ENCODE measurements at places on chromosomes 12 and 14.

DNA sequence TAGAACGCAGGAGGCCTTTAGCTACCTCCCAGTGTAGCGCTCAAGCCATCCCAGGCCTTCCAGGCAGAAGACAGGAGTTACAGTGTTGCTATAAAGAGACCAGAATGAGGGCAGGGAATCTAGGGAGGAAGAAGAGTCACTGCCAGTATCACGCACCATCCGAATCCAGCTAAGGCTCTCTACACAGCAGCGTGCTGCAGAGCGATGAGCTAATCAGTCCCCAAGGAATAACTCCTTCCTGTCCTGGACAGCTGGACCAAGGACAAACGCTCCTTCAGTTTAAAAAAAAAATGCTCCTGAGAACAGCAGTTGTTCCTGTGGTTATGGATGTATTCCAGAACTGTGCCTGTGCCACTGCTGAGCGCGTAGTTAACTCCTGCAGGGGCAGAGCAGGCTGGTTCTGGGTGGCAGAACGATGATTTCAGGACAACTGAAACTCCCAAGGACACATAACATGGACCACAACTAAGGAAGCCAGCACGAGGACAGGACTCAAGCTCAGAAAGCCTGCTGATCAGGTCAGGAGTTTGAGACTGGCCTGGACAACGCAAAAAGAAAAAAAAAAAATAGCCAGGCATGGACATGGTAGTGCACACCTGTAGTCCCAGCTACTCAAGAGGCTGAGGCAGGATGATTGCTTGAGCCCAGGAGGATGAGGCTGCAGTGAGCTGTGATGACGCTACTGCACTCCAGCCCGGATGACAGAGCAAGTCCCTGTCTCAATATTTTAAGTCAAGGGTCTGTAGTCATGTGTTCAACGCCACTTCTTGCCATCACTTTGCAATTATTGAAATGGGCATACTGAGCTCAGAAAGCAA, 2.6 kb downstream of the IFFO1 start:
- peak; percentile 97 for DNase-seq

DNA sequence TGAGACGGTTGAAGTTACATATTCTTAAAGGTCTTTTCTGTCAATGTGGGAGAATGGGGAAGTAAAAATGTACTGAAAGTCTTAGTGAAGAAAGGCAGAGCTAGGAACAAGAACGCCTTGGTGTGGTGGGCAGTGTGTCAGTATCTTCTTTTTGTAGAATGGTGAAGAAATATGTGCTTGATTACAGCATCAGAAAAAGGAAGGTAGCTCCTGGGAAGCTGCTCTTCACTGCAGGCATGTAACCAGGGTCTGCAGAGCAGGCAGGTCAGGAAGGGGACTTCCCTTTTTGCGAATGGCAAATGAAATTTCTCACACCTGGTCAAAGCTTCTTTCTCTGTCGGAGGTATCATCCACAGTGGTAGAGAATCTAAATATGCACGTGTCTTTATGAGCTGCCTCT, 226.2 kb downstream of the ADAMTS20 start:
- DNase-seq = no peak

- no peak for DNase-seq
Measured at GRCh38 chr14:100289916-100290606, 16.2 kb downstream of the SLC25A29 start.

- no peak for DNase-seq
Measured at GRCh38 chr14:35117112-35117511, 4.7 kb downstream of the PPP2R3C start.

- DNase-seq = no peak
Measured at GRCh38 chr12:15163030-15163976, 57.9 kb downstream of the RERG start.

DNA sequence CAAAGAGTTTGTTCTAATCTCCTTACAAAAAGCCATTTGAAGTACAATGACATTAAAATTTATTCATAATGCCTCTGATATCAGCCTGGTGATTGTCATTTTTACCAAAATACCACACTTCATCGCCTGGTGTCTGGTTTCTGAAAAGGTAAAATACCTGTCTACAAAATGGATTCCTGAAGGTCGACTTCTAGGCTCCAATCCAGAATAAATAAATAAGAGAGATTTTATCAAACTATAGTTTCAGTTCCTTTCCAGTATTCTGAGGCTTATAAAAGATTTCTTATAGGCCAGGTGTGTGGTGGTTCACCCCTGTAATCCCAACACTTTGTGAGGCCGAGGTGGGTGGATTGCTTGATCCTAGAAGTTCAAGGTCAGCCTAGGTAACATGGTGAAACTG, 340.7 kb downstream of the SLC16A7 start:
- no peak for DNase-seq

DNA sequence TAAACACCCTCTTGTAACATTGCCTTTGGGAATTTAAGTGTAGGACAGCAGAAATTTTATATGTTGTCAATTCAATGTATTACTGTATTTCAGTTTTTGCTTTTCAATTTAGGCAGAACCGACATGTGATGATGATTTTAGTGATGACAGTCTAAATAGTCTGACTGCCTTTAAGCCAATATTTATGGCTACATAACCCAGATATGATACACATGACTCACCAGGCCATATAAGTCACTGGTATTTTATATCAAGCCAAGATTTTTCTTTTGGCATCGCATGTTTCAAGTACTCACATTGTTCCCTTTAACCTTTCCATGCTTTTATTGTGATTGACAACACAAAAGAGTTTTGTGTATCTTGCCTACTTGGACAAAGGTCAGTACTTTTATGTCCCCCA, 13.6 kb upstream of the PPM1A start:
- no peak for DNase-seq

- DNase-seq = no peak
Measured at GRCh38 chr14:50040895-50041465, 75.4 kb downstream of the VCPKMT start.

DNA sequence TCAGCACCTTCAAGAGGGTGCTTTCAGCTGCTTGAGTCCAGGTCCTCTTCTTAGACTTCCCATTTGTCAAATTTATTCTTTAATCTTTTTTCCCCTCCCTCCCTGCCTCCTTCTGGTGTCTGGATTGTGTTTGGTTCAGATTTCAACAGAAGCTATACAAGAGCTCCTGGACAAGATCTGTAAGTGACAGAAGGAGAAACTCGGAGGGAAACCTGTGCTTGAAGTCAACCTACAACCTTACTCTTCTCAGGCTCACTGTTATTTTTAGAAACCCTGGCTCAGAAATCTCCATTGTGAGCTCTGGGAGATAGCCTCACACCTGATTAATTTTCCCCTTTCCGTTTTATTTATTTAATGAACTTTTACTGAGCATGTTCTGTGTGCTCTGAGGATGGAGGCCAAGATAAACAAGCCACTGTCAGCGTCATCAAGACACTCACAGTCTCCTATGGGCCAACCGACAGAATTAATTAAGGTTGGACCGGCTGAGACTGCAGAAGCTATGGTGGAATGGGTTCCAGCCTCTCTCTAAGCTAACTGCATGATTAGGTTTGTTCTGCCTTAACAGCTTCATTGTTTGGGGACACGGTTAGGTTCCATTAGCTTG, 13.5 kb downstream of the PDE1B start:
- no peak for DNase-seq

- peak; percentile 37 for DNase-seq
Measured at GRCh38 chr12:45425426-45425825, 209.5 kb downstream of the ANO6 start.

DNA sequence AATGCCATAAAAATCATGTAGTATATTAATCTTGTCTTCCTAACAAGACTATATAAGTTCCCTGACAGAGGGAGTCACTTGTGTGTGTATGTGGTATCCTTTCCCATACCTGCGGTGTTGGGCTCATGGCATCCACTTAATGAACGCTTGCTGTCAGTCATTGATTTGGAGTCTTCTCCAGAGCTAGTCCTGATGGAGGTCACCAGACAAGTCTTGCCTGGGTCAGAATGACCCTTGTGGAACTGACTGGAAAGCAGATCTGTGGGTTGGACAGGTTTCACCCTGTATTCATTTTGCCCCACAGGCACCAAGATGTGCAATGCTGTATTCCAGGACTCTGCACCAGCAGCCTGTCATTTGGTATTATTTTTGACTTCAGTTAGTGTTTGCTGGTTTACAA, 27.3 kb upstream of the WNK1 start:
- DNase-seq = no peak

- peak; percentile 31 for DNase-seq
Measured at GRCh38 chr12:90979951-90980350, 24.8 kb downstream of the EPYC start.

GRCh38 chr14:94312481-94313246, 10.5 kb downstream of the SERPINA6 start:
- no peak for DNase-seq

- DNase-seq = no peak
Measured at GRCh38 chr14:61939776-61940175, 177.6 kb downstream of the SNAPC1 start.

GRCh38 chr12:12266389-12266872, 413 bp downstream of the LRP6 start:
- no peak for DNase-seq

DNA sequence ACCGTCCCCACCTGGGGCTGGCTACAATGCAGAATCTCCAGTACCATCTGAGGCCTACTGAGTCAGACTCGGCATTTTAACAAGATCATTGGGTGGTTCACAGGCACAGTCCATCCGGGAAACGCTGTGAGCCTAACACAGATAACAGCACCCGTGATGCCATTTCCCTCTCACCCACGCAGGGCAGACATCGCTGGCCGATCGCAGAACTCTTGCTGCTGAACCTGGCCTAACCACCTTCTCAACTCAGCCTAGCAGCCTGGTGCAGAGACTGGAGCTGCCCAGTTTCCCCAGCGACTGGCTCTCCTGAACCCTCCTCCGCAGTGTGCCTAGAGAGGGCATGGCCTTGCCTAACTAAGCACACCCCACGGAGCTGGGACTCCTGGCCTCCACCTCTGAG, 83.3 kb downstream of the NCOR2 start:
- no peak for DNase-seq

DNA sequence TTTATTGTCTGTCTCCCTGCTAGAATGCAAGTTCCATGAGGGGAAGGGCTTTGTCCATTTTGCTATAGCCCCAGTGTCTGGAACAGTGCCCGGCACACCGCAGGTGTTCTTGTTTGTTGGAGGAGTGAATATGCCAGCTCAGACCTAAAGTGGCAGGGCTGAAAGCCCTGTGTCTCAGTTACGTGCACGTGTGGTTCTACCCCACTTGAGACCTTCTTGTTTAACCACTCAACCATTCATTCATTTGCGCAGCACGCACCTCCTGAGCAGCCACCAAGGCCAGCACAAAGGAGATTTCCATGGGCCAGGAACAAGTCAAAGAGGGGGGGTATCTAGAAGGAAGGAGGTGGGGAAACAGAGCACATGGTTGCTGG, 338.0 kb upstream of the FKBP4 start:
- no peak for DNase-seq

DNA sequence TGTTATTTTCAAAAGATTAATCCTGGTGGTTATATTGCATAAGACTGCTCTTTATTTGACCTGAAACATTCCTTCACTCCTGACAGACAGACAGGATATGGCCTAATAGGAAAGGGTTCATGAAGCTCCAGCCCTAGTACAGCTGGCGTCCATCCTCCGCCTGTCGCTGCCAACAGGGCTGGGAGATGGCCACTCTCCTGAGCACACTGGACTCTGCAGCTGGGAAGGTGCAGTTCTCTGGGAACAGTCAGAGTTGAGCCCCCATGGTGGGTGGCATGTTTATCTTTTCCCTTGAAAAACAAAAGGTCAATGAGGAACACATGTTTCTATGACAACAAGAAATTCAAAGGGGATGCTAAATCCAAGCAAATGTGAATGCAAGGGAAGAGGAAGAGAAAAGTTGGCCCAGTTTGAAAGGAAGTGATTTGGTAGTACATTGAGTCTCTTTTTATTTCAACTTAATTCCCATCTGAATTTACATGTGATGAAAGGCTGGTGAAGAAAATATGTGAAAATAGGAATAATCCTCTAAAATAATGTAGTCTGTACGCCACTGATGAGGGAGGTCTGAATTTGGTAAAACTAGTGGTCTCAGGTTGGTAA, 89.9 kb upstream of the DCN start:
- DNase-seq = no peak

All from GM04503 (cell line).